ENCODE measurements at places on chromosomes 2 and 18.

GRCh38 chr2:237885931-237886684 lies 26.7 kb downstream of the RAMP1 start:
- DNase-seq: no peak

DNA sequence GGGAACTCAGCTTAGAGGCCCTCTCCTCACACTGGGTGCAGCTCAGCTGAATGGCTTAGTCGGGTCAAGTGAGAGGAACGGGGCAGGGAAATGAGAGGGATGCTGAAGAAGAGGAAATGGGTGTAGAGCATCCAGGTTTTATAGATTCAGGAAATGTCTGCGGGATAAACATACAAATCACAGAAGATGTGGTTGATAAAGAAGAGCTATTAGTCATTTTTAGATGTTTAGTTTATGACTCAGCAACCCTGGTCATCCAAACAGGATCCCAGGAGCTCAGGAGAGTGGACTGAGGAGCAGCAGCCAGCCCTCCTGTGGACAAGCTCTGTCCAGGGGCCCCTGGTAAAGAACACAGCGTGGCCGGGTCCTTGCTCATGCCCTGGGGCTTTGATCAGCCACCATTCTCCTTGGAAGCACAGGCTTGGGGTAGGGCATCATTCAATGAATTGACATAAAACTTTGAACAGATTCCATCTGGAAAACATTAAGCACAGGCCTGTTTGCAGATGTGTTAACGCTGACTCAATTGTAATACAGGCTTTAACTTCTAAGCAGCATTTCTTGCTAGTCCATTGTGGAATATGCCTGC lies 83.0 kb downstream of the NPAS2 start:
- no peak for DNase-seq

- no peak for DNase-seq
Measured at GRCh38 chr18:37525262-37525585, 40.4 kb downstream of the CELF4 start.

GRCh38 chr2:28982381-28982950 lies 1.4 kb downstream of the TOGARAM2 start:
- DNase-seq: no peak

DNA sequence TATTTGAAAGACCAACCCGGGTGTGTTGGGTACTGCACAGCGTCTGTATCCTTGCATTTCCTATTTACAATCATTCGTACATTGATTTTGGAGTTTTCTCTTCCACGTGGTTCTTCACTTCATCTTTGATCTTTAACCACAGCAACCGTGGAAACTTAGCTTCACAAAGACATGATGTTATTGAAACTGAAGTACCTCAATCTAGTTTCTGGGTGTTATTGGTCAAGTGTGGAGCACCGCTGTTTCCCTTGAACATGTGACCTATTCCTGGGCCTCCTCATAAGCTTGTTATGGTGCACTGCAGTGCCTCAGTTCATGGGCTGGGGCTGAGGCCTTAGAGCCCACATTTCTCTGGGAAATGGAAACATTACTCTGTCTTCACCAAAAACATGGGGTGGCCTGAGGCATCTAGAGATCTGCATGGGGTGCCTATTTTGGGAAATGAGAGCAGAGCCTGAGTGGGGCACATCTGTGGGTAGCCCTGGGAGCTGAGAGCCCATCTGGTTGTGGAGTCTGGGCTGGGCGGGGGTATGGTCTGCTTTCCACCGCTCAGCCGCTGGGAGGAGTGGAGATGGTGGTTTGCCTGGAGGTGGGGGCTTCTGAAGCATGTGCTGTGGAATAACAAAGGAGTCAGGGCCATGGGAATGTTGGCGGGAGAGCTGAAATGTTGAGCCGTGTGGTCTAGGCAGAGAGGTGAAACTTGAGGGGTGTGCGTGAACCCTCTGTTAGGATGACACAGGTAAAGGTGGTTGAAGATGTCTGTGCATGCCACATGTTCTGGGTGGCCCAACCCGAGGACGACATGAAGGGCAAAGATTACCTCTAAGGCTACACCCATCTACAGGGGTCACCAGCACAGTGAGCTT lies 37.4 kb downstream of the ZNF236 start:
- peak; percentile 34 for DNase-seq

- DNase-seq: no peak
Measured at GRCh38 chr18:69161383-69162028, 239.2 kb upstream of the DOK6 start.

DNA sequence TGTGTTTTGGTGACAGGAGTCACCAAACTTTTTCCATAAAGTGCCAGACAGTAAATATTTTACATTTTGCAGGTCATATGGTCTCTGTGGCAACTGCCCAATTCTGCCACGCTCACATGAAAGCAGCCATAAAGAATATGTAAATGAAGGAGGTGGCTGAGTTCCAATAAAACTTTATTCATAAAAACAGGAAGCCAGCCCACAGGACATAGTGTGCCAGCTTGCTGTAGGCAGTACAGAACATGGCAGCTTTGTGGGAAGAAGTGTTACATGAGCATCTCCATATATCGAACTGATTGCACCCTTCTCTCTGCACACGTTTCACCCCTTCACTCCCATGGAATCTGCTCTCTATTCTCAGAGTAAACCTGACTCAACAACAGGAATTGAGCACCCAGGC lies 10.2 kb downstream of the ASB18 start:
- DNase-seq: no peak

DNA sequence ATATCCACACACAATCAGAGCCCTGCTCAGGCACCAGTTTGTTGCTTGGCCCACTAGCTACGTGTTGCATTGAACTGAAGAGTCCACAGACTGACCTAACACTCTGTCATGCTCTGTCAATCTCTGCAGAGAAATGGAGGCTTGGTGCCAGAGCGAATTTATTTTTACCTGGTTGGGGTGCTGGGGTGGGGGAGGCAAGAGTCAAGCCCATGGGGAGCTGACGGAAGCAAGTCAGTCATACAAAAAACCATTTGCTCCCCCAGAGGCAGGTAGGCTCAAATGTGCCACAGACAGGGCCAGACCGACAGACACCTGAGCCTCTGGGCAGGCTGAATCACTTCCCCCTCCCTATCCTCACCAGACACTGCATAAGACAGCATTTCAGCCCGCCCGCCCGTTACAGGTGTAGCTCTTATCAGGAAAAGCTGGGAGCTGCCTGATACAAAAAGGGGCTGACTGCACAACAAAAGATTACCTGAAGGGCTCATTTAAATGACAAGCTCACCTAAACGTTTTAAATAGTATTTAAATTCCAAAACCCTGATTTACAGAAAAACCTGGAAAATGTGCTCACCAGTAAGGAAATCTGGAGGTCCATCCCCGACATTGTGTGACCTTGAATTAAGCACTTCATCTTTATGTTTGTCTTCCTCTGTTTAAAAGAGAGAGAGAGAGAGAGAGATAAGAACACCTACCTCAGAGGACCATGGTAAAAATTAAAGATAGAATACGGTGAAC lies 2.1 kb upstream of the PCBP1 start:
- peak; percentile 36 for DNase-seq

DNA sequence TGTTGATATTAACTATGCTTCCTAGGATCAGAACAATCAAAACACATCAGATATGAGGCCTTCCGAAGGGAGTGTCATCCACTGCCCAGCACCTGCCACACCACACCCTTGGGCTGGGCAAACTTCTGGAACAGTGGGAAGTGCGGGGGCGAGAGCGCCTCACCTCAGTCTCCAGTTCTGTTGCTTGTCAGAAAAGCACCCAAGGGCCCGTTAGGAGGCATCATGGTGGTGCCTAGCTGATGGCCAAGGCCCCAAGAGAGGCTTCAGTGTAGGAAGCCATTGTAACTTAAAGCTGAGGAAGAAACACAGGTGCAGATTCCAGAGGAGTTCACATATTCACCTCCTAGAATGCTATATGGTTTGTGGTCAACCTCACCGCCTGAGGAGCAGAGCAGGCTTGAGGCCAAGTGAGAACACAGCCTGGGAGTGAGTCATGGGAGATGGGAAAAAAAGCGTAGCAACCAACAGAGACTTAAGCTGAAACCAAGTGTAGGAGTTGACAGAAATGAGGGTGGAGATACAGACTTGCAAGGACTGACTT lies 85.1 kb upstream of the ATL2 start:
- DNase-seq: peak; percentile 48

DNA sequence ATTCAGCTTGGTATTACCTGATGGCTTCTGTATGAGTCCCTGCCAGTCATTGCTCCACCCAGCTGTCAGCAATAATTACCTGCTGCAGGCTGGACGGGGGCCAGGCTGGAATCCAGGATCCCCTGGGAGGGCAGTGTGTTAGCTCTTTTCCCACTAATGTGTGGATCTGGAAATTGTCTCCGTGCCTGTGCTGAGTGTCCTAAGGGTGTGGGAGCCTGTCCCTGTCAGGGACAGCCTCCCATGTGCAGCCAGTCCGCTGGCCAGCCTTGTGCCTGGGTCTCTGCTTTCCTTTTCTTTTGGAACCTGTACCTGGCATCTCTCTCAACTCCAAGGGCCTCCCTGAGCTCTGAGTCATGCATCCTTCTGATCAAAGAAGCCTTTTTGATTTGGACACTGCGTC lies 107.2 kb upstream of the SPRED2 start:
- DNase-seq: no peak

GRCh38 chr2:104487366-104487765 lies 366.5 kb upstream of the POU3F3 start:
- no peak for DNase-seq

- DNase-seq: no peak
Measured at GRCh38 chr2:158546412-158547144, 89.8 kb downstream of the PKP4 start.

Data from stimulated activated CD4-positive, alpha-beta T cell treated with anti-CD3 and anti-CD28 coated beads, Interleukin-2, amount 100 ng/mL, for 48 hours (primary cell).